Activated T-helper 2 cell treated with anti-CD3 and anti-CD28 coated beads, Interferon-gamma antibody, Interleukin-2, Interleukin-4, amounts not matched to agents 10 μg/mL and 5 μg/mL and 100 μg/mL, durations not matched to agents 14 hours and 24 hours and 36 hours (primary cell): ENCODE measurements at places on chromosomes 3 and 15. TPM values are rescaled to one million over a fixed set of nuclear protein-coding genes. Genes with fewer than 3 reads are reported as not detected.

DNA sequence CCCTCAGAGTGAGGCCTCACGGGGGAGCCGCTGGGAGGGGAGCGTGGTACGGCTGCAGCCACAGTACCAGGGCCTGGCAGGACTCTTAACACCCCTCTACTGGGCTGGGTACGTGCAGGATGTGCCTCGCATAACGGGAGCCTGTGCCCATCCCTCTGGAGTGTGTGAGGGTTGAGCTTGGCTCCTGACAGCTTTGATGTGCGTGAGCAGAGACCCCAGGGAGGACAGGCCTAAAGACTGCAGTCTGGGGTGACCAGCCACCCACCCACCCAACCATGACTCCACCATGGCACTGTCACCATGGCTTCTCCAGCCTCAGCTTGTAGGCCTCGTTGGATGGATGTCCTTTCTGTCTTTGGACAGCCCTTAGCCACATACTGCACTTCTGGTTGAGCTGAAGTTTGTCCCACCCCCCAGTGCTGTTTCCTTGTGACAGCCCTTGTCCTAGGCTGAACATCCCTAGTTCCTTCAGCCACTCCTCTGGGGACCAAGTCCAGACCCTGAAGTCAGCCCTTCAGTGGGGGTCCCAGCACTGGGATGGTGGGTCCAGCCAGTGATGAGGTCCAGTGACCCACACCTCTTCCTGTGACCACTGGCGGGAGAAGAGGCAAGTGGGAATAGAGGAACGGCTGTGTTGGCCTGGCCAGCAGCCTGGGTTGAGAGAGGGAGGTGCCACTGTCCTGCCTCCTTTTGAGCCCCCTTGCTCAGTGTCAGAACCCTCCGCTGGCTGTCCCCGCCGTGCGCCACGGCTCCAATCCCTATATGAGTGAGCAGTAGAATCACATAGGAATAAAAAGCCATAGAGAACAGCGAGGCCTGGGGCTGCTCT, 6.1 kb downstream of the GLYCTK start:
- H3K4me1 ChIP-seq: peaks cover 9% of the 10 kb centered on the region
- no peak overlapping the region for H3K27ac ChIP-seq
- DNase-seq: no peak
- no peak overlapping the region for H3K4me3 ChIP-seq
- peaks cover 4% of the 10 kb centered on the region for H3K36me3 ChIP-seq

GRCh38 chr3:13288732-13289718, 131.1 kb downstream of the NUP210 start:
- peaks cover 32% of the 10 kb centered on the region for H3K27me3 ChIP-seq
- H3K36me3 ChIP-seq: peaks cover 12% of the 10 kb centered on the region
- no peak overlapping the region for H3K27ac ChIP-seq
- H3K4me1 ChIP-seq: no peaks in the 10 kb centered on the region

DNA sequence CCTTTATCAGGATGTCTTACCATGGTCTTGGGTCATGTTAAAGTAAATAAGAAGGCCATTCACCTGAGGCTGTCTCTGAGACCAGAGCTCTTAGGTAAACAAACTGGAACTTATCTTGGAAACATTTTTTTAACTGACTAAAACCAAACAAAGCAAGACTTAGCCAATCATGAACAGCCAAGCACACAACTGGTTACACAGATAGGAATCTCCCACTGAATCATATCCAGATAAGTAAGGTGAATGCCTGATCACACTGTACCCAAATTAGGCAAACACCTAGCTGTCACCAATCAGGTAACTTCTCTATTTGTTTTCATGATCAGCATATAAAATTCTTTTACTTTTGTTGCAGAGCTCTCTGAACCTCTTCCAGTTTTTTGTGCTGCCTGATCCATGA, 205.4 kb downstream of the CNTN3 start:
- no peak overlapping the region for H3K27ac ChIP-seq
- no peaks in the 10 kb centered on the region for H3K36me3 ChIP-seq
- no peak for DNase-seq

The WDR72 gene
- total RNA-seq: not detected in 2 replicates

GRCh38 chr15:41215708-41216107, 14.8 kb downstream of the EXD1 start:
- H3K4me1 ChIP-seq: no peaks in the 10 kb centered on the region
- no peak for DNase-seq
- H3K27ac ChIP-seq: no peak overlapping the region

GRCh38 chr3:137852391-137852830, 88.3 kb downstream of the SOX14 start:
- no peaks in the 10 kb centered on the region for H3K4me1 ChIP-seq
- H3K36me3 ChIP-seq: no peaks in the 10 kb centered on the region
- no peak overlapping the region for H3K27ac ChIP-seq
- no peak for DNase-seq
- no peaks in the 10 kb centered on the region for H3K27me3 ChIP-seq
- no peak overlapping the region for H3K4me3 ChIP-seq

DNA sequence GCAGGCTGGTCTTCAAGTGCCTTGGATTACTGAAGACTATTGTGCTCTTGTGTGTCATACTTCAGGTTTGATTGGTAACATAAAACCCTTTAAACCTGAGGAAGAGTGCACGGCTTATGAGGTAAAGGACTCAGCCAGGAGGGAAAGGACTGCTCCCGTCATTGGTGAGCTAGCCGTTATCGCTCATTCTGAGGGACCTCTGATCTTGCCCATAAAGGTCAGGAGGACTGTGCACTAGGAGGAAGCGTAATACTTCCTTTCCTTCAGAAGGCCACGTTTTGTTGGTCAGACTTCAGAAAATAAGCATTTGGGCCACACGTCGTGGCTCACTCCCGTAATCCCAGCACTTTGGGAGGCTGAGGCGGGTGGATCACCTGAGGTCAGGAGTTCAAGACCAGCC, 37.7 kb downstream of the PXK start:
- no peak overlapping the region for H3K27ac ChIP-seq
- no peak for DNase-seq
- no peak overlapping the region for H3K4me3 ChIP-seq
- H3K36me3 ChIP-seq: peaks cover 56% of the 10 kb centered on the region

The GPR87 gene
- 1.1 and 1.2 TPM in 2 replicates for total RNA-seq
